ENCODE measurements at places on chromosomes 11 and 22. TPM values are rescaled to one million over a fixed set of nuclear protein-coding genes. Genes with fewer than 3 reads are reported as not detected.

Gene BACE1-AS
- total RNA-seq: 8.6 TPM

Gene ESAM
- 131 TPM for total RNA-seq

Gene CHST1
- total RNA-seq: 4.6 TPM

Gene C11orf42
- not detected for total RNA-seq

Gene OVOL1
- 0.89 TPM for total RNA-seq

Gene MPZL3
- 12.8 TPM for total RNA-seq

Gene BRMS1
- 37.8 TPM for total RNA-seq

GRCh38 chr11:98307827-98308491 lies 712.8 kb upstream of the CNTN5 start:
- no peak overlapping the region for H3K4me3 ChIP-seq
- H3K4me1 ChIP-seq: no peaks in the 10 kb centered on the region
- no peak overlapping the region for H3K27ac ChIP-seq
- no peaks in the 10 kb centered on the region for H3K36me3 ChIP-seq
- DNase-seq: no peak

DNA sequence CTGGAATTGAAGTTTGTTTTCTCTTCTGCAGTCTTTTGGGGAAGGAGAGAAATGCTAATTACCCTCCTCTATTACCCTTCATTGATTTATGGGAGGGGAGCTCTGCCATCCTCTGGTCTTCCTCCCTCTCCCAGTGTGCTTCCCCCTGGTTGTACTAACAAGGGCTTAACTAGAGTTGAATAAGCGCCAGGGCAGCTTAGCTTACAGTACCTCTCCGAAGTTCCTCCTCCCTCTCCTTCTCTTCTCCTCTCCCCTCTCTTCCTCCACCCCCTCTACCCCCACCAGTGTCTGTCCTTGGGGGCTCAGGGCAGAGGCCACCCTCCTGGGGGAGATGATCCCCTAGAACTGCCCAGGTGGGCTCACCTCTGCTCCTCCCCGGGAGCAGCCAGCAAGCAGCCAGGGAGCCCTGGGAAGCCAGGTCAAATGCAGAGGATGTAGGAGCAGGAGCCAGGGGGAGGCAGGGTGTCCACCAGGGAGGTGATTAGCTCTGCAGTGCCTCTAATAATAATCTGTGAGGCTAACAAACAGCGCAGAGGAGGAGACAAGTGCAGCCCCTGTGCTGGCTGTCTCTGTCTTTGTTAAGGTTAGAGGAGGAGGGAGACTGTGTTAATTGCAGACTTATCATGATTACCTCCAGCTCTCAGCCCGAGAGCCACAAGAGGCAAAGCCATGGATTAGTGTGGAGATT lies 191.6 kb upstream of the CADM1 start:
- peaks cover 8% of the 10 kb centered on the region for H3K27me3 ChIP-seq
- no peak for DNase-seq
- H3K4me3 ChIP-seq: no peak overlapping the region
- no peak overlapping the region for H3K27ac ChIP-seq
- H3K36me3 ChIP-seq: no peaks in the 10 kb centered on the region

GRCh38 chr11:63839508-63840355 lies 822 bp downstream of the MARK2 start:
- no peaks in the 10 kb centered on the region for H3K27me3 ChIP-seq
- H3K27ac ChIP-seq: peak overlapping the region; percentile 84
- peak overlapping the region; percentile 89 for H3K4me3 ChIP-seq
- H3K36me3 ChIP-seq: peaks cover 28% of the 10 kb centered on the region
- peaks cover 63% of the 10 kb centered on the region for H3K4me1 ChIP-seq

- no peaks in the 10 kb centered on the region for H3K4me1 ChIP-seq
- no peak overlapping the region for H3K27ac ChIP-seq
- no peaks in the 10 kb centered on the region for H3K27me3 ChIP-seq
- no peak overlapping the region for H3K4me3 ChIP-seq
- no peaks in the 10 kb centered on the region for H3K36me3 ChIP-seq
- DNase-seq: no peak
Observed at GRCh38 chr11:58503361-58503856, 4.5 kb downstream of the OR5B21 start.

DNA sequence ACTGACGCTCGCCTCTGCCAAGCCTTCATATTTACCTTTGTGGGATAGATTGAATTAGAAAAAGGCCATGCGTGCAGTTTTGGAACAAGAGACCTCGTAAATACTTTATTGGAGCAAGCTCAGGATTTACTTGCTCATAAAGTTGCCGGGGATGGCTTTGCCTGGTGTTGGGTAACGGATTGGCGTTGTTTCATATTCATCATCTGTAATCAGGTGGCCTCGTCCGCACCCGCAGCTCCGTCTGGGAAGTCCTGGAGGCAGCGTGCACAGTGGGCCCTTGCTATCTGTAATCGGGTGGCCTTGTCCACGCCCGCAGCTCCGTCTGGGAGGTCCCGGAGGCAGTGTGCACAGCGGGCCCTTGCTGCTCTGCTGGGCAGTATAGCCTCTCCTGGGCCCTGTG lies 1209.3 kb downstream of the BRD1 start:
- no peak overlapping the region for H3K27ac ChIP-seq
- no peaks in the 10 kb centered on the region for H3K27me3 ChIP-seq
- no peaks in the 10 kb centered on the region for H3K36me3 ChIP-seq
- DNase-seq: no peak

DNA sequence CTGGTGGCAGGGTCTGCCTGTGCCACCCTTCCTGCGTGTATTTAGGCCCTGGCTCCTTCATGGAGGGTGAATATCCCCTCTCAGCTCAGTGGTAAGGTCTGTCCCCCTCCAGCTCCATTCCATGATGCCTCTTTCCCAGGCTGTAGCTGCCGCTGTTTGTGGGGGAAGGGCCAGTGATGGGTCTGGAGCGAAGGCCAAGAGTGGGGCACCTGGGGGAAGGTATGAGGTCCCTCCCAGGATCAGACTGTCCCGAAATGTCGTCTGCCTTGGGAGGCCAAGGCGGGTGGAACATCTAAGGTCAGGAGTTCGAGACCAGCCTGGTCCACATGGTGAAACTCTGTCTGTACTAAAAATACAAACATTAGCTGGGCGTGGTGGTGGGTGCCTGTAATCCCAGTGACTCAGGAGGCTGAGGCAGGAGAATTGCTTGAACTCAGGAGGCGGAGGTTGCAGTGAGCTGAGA lies 1.1 kb downstream of the CD151 start:
- H3K4me1 ChIP-seq: peaks cover 77% of the 10 kb centered on the region
- DNase-seq: no peak
- no peaks in the 10 kb centered on the region for H3K27me3 ChIP-seq
- H3K4me3 ChIP-seq: peak overlapping the region; percentile 85
- peaks cover 32% of the 10 kb centered on the region for H3K36me3 ChIP-seq

DNA sequence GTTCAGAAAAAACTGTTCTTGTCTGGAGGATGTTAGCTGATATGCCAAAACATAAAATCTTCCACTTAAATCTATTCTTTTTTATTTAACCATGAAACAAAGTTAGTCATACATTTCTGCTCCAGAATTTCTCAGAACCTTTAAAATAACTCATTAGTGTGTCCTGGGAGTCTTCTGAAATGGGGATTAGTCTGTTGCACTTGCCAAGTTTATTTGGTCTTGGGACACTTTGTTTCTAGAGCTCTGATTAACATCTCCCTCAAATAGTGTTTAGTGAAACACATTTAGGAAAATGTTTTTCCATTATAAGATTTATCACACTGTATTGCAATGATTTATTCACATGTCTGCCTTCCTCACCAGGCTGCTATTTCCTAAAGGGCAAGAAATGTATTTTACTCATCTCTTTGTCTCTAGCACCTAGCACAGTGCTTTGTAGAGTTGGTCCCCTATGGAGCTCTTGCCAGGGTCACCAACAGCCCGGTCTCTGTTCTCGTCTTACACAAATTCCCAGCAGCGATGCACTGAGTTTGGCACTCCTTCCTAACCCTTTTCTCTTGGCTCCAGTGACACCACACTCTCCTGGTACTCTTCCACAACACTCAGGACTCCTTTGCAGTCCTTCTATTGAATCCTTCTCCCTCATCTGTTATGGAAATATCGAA lies 189.2 kb downstream of the CSNK2A3 start:
- H3K4me3 ChIP-seq: no peak overlapping the region
- H3K27ac ChIP-seq: no peak overlapping the region
- H3K36me3 ChIP-seq: no peaks in the 10 kb centered on the region
- no peak for DNase-seq

- peaks cover 18% of the 10 kb centered on the region for H3K27me3 ChIP-seq
- H3K4me3 ChIP-seq: no peak overlapping the region
- DNase-seq: no peak
Observed at GRCh38 chr22:48806227-48806781, 1021.4 kb downstream of the BRD1 start.

GRCh38 chr11:47360341-47360740 lies 7.8 kb upstream of the MYBPC3 start:
- DNase-seq: no peak
- peaks cover 7% of the 10 kb centered on the region for H3K4me1 ChIP-seq
- no peak overlapping the region for H3K4me3 ChIP-seq

GRCh38 chr11:78564490-78565467 lies 9.9 kb downstream of the NARS2 start:
- H3K27me3 ChIP-seq: no peaks in the 10 kb centered on the region
- peaks cover 41% of the 10 kb centered on the region for H3K4me1 ChIP-seq
- H3K36me3 ChIP-seq: peaks cover 38% of the 10 kb centered on the region

DNA sequence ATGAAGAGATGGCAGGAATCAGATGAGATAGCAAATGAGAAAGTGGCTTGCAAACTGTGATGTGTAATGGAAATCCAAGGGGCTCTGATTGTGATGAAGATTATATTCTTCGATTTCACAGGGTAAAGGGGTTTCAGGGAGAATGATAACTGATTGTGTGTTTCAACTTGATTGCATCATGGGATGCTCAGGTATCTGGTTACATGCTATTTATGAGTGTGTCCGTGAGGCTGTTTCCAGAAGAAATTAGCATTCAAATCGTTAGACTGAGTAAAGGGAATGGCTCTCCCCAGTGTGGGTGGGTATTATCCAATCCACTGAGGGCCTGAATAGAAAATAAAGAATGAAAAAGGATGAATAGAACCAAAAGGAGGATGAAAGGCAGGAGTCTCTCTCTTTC lies 278.7 kb upstream of the LARGE1 start:
- no peak for DNase-seq
- no peaks in the 10 kb centered on the region for H3K36me3 ChIP-seq
- no peaks in the 10 kb centered on the region for H3K27me3 ChIP-seq
- H3K4me1 ChIP-seq: no peaks in the 10 kb centered on the region
- no peak overlapping the region for H3K27ac ChIP-seq

GRCh38 chr11:103091064-103091800 lies 728 bp downstream of the DCUN1D5 start:
- H3K4me1 ChIP-seq: peaks cover 17% of the 10 kb centered on the region
- peak overlapping the region; percentile 92 for H3K4me3 ChIP-seq
- H3K36me3 ChIP-seq: no peaks in the 10 kb centered on the region
- peak overlapping the region; percentile 87 for H3K27ac ChIP-seq
- peak; percentile 71 for DNase-seq

- no peaks in the 10 kb centered on the region for H3K36me3 ChIP-seq
- no peak for DNase-seq
- no peak overlapping the region for H3K27ac ChIP-seq
- H3K4me3 ChIP-seq: no peak overlapping the region
Observed at GRCh38 chr11:86641537-86642261, 30.7 kb downstream of the ME3 start.

- no peak for DNase-seq
- H3K4me3 ChIP-seq: no peak overlapping the region
- no peaks in the 10 kb centered on the region for H3K36me3 ChIP-seq
Observed at GRCh38 chr11:16769386-16769785, 30.9 kb downstream of the C11orf58 start.

DNA sequence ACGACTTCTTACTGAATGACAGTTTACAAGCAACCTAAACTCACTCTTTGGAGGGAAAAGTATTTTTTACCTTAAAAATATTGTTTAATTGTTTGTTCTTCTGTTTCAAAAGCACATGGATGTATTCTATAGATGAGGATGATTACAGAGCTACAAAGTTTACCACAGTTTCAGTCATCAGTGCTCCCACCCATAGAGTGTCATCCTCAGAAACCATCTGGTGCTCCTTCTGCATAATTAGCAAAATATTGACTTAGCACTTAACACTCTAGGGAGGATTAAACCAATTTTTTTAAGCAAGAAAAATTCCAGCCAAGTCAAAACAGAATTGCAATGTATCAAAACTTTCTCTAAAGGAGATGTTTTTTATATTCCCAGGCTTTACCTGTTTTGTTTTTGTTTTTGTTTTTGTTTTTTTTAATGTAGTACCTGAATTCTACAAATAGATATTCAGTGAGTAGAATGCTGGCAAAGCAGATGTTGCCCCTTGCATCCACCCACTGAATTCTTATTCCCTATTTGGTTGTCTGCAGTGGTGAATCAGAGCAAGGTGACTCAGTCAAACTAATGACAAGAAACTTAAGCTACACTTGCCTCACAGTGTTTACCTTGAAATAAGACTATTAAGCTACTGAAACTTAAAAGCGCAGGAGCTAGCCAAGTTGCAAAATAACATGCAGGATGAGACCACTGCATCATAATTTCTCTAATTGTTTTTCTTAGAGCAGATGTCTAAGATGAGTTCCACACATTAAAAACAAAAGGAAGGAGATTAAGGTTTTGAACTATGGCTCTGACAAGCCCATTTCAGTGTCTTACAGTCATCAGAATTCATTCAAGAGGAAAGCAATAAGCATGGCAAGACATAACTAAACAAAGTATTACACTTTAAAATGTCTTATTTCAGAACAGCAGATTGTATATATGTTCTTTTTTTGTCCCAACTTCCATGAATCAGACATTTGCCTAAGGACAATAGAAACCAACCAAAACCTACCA lies 155.1 kb upstream of the SOX6 start:
- DNase-seq: no peak
- no peak overlapping the region for H3K27ac ChIP-seq
- no peaks in the 10 kb centered on the region for H3K27me3 ChIP-seq
- H3K4me3 ChIP-seq: no peak overlapping the region

DNA sequence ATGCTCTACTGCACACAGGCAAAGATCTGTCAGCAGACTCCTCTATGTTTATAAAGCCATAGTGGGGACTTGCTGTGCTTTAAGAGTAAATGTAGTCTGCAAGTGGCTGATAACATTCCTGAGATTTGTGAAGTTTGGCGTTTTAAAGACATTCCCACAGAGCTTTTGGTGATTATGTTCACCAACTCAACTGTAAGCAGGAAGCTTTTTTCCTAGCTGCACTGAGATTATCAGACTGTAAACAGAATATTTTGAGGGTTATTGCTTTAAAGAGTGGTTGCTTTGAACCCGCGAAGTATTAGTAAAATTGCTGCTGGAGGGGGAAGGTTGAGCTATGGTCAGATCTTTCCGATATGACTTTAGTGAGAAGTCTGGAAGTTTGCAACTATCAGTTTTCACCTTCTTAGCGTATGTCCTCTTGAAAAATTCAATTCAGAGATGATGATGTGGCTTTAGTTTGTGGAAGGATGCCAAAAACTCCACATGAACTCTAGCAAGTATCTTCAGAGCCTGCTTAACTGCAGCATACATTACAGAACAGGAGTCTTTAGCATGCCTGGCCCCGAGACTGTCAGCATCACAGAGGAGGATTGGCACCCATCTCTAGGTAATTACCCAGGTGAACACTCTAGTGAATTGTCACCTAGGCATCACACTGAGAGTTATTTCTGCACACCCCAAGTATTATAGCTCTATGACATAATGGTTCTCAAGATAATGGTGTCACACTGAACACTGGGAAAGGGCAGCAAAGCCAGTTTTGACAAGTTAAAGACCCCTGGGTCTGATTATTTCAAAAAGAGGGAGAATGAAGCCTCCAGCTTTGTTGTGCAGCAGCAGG lies 89.9 kb downstream of the MTNR1B start:
- no peaks in the 10 kb centered on the region for H3K27me3 ChIP-seq
- H3K36me3 ChIP-seq: no peaks in the 10 kb centered on the region
- no peak overlapping the region for H3K27ac ChIP-seq
- no peak overlapping the region for H3K4me3 ChIP-seq

GRCh38 chr11:11247576-11247975 lies 105.5 kb downstream of the CSNK2A3 start:
- no peaks in the 10 kb centered on the region for H3K27me3 ChIP-seq
- H3K36me3 ChIP-seq: no peaks in the 10 kb centered on the region
- peaks cover 22% of the 10 kb centered on the region for H3K4me1 ChIP-seq
- no peak for DNase-seq
